ENCODE measurements at places on chromosomes 7 and 10. TPM values are rescaled to one million over a fixed set of nuclear protein-coding genes. Genes with fewer than 3 reads are reported as not detected.

Gene LBX1
- not detected for total RNA-seq

Gene CPXM2
- total RNA-seq = not detected

Gene UPK3BL1
- total RNA-seq = 10.2 TPM

Gene AGR3
- not detected for total RNA-seq

Gene EBLN1
- total RNA-seq = not detected

Gene CASTOR2
- total RNA-seq = 4.3 TPM

Gene PGAM2
- total RNA-seq = not detected

Gene FGFR2
- 0.45 TPM for total RNA-seq

Gene FIGNL1
- total RNA-seq = 12.1 TPM
